ENCODE measurements at places on chromosomes 5 and 9.

DNA sequence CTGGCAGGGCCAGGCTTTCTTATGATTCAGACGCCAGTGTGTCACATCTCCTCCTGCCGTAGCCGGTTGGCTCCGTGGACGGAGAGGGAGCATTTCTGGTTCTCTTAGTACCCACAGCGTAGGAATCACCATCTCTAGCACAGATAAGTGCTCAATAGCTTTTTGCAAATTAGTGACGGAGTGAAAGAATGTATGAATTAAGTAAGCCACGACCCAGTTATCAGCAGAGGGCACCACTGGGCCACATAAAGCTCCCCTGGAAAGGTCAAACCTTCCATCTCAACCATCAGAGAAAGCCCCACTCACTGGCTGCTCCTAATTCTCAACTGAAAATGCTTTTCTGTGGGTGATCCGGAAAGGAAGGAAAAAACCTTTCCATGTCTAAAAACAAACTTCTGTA is 317.0 kb upstream of the ADCY2 start:
- no peak for DNase-seq

- no peak for DNase-seq
Measured at GRCh38 chr5:171495122-171495700, 75.8 kb downstream of the FGF18 start.

- no peak for DNase-seq
Measured at GRCh38 chr9:96453625-96454024, 3.7 kb downstream of the HABP4 start.

GRCh38 chr5:35921930-35922329 is 16.5 kb downstream of the CAPSL start:
- no peak for DNase-seq

GRCh38 chr9:85055506-85056202 is 386.1 kb downstream of the NTRK2 start:
- DNase-seq: no peak

DNA sequence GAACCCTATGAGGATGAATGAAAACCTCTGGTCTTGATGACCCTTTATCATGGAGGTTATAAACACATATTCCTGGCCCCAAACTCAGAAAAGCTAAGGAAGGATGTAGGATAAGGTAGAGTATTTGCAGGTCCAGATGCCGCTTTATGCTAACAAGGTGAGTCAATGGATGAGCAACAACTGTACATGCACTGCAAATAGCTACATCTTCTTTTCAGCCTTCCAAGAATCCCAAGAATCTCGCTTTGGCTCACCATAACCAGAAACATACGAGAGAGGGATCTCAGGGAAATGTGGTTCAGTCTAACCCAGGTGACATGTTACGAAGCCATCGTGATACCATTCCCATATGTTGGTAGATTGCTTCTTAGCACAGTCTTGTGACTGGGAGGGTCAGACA is 152.3 kb upstream of the ANKH start:
- DNase-seq: no peak

DNA sequence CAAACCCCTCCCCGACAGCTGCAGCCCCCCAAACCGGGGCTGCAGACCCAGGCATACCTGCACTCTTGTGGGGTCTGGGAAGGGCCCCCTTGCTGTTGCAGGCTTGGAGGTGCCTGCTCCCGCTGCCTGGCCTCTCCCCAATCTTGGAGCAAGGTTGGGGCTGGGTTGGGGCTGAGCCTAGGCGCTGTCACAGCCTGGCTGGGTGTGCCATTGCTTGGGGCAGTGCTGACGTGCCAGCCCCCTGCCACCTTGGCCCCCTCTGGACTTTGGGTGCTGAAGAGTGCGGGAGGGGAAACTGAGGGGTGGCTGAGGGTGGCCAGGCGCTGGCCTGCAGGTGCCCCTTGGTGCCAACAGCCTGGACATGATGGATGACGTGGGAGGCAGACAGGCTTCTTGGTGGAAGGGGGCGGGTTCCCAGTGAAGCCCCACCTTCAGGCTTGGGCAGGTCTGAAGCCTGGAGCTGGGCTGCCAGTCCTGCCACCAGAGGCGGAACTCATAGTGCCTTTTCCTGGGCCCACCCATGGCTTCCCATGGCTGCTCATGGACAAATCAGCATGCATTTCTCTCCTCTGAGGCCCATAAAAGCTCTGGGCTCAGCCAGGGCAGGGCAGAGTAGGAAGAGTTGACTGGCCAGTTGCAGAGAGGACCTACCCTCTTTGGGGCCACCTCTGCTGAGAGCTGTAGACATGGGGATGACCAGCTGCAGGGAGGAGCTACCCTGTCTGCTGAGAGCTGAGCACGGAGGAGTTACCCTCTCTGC is 19.1 kb downstream of the TMEM38B start:
- no peak for DNase-seq

- DNase-seq: no peak
Measured at GRCh38 chr5:146706321-146706972, 172.1 kb downstream of the PPP2R2B start.

Data from NCI-H2171 (cell line).